ENCODE measurements at places on chromosomes 5 and 9. TPM values are rescaled to one million over a fixed set of nuclear protein-coding genes. Genes with fewer than 3 reads are reported as not detected.

GCNT1 gene
- 3.5 TPM for polyA plus RNA-seq

MYOZ3 gene
- 0.06 TPM for polyA plus RNA-seq

PCDHGA6 gene
- polyA plus RNA-seq: 1.3 TPM

PCDHA8 gene
- polyA plus RNA-seq: 0.01 TPM

PAEP gene
- polyA plus RNA-seq: not detected

CDC25C gene
- polyA plus RNA-seq: 0.07 TPM

C1QTNF3 gene
- 4.4 TPM for polyA plus RNA-seq

SPATA31C1 gene
- not detected for polyA plus RNA-seq

GRIN3A gene
- polyA plus RNA-seq: 0.01 TPM

LCN6 gene
- polyA plus RNA-seq: 39.0 TPM

OR1L8 gene
- 0.04 TPM for polyA plus RNA-seq

SLC36A2 gene
- polyA plus RNA-seq: 0.10 TPM

ANKRD18A gene
- polyA plus RNA-seq: 0.09 TPM

RLN2 gene
- 0.41 TPM for polyA plus RNA-seq

MED7 gene
- polyA plus RNA-seq: 7.6 TPM

SV2C gene
- 0.05 TPM for polyA plus RNA-seq

ADAMTS2 gene
- 40.7 TPM for polyA plus RNA-seq

TPD52L3 gene
- not detected for polyA plus RNA-seq

MEIKIN gene
- polyA plus RNA-seq: not detected

FOXD4L5 gene
- polyA plus RNA-seq: 0.11 TPM

HAVCR1 gene
- not detected for polyA plus RNA-seq

ARAP3 gene
- 14.2 TPM for polyA plus RNA-seq

BNC2 gene
- polyA plus RNA-seq: 0.28 TPM

CD274 gene
- 0.87 TPM for polyA plus RNA-seq

PRDM9 gene
- polyA plus RNA-seq: not detected

ROR2 gene
- polyA plus RNA-seq: 3.7 TPM

STX17 gene
- 6.9 TPM for polyA plus RNA-seq

STC2 gene
- polyA plus RNA-seq: 2.0 TPM

NOTCH1 gene
- 25.0 TPM for polyA plus RNA-seq

SPINK4 gene
- not detected for polyA plus RNA-seq

OR1K1 gene
- not detected for polyA plus RNA-seq

NUTM2G gene
- not detected for polyA plus RNA-seq

RASEF gene
- polyA plus RNA-seq: 11.5 TPM

AFAP1L1 gene
- 16.8 TPM for polyA plus RNA-seq

SPINK1 gene
- 136 TPM for polyA plus RNA-seq

KLHL3 gene
- 0.90 TPM for polyA plus RNA-seq

TMC1 gene
- 0.19 TPM for polyA plus RNA-seq

TXNDC8 gene
- polyA plus RNA-seq: not detected

DNAH5 gene
- 0.06 TPM for polyA plus RNA-seq

REEP2 gene
- polyA plus RNA-seq: 1.4 TPM

FIBCD1 gene
- 4.6 TPM for polyA plus RNA-seq

CENPK gene
- polyA plus RNA-seq: 0.65 TPM

PRRC2B gene
- polyA plus RNA-seq: 31.8 TPM

CTSV gene
- 4.0 TPM for polyA plus RNA-seq

NNT gene
- polyA plus RNA-seq: 40.3 TPM

PCDHAC2 gene
- 0.11 TPM for polyA plus RNA-seq

HEMGN gene
- polyA plus RNA-seq: 0.04 TPM

FAM221B gene
- not detected for polyA plus RNA-seq

CMYA5 gene
- polyA plus RNA-seq: 0.61 TPM

ANKRD20A1 gene
- polyA plus RNA-seq: 0.16 TPM

SIT1 gene
- polyA plus RNA-seq: 0.58 TPM

IL13 gene
- polyA plus RNA-seq: 1.2 TPM

All from adipose tissue (tissue), 3 donors.